Putamen (tissue), 1 donor: ENCODE measurements at places on chromosomes 4 and X.

GRCh38 chrX:136736690-136737089 lies 44.0 kb downstream of the ARHGEF6 start:
- no peak for DNase-seq

DNA sequence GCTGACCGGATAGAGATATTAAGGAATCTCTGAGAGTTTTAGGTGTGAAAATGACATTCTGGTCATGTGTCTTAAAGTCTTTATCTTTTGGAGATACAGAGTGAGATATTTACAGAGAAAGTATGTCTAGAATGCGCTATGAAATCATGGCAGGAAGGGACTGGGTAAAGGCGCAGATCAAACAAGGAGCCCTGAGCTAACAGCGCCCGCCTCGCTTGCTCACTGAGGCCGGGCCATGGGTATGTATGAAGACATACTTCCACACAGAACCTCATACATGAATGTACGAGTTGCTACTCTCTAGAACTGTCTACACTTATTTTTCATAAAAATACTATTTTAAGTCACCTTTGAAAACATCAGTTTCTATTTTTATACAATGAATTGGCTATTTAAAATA lies 20.0 kb downstream of the FAM53A start:
- no peak for DNase-seq

- DNase-seq: no peak
These were observed 16.4 kb upstream of the SRPX start for GRCh38 chrX:38236901-38237615.

DNA sequence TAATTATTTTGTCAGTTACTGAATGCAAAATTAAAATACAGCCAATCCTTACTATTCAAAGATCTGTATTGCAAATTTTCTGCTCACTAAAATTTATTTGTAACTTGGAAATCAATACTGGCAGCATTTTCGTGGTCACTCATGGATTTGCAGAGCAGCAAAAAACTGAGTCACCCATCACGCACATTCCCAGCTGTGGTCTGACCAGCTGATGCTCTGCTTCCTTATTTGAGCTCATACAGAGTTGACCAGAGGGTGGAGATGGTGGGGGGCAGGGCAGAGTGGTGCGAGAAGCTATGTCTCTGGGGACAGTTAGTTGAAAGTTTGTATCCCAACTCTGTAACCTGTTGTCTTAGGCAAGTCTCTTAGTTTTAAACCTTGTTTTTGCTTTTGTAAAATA lies 214.8 kb downstream of the SPCS3 start:
- DNase-seq: no peak

DNA sequence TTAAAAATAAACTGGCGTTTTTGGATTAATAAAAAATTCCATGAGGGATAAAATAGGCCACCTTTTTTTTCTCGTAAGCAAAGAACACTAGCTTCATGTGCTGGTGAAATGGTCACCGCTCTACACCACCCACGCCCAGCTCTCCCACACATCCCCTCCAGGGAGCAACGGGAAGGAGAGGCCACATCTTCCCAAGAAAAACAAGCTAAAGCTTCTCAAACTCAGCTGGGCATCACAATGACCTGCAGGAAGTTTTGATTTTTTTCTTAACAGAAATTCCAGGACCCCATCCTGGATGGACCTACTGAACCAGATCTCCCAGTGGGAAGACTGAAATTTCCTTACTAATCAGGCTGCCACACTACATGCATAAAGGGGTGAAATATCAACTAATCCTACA lies 9.8 kb downstream of the TSPAN5 start:
- no peak for DNase-seq

DNA sequence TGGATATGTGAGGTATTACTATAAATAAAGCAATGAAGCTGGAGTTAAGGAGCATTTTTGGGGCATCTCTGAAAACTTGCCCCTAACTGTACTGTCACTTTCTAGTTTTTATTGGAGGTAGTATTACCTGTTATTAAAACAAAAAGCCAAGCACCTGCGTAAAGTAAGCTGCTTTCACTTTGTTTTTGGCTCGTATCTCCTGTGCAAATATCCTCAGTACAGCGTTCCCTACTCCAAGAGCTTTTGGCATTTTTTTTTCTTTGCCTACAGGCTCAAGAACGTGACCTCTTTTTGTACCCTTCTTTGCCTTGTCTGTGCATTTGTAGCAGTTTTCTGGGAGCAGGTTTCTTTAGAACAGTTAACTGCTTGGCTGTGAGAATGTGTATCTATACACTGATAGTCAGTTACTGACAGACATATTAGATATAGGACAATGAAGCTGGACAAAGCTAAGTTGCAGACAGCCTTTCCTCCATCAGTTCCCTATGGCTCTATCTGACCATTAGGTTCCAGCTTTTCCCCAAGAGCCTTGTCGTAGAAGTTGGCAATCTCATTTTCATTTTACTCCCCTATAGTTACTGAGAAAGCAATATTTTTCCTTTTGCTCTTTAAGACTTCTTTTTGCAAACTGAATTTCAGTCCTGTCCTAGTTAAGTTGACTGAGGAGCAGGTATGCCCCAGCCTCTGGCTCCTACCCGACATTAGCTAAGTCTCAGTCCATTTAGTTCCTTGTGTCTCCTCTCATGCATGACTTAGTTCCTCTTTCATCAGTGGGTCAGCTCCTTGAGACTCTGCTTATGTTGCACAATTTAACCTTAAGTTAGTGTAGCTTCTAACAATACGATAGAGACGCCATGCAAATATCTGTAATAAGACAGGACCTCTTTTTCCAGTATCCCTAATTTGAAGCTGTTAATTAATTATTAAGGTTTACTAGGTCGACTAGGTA lies 71.5 kb upstream of the HPRT1 start:
- DNase-seq: no peak

DNA sequence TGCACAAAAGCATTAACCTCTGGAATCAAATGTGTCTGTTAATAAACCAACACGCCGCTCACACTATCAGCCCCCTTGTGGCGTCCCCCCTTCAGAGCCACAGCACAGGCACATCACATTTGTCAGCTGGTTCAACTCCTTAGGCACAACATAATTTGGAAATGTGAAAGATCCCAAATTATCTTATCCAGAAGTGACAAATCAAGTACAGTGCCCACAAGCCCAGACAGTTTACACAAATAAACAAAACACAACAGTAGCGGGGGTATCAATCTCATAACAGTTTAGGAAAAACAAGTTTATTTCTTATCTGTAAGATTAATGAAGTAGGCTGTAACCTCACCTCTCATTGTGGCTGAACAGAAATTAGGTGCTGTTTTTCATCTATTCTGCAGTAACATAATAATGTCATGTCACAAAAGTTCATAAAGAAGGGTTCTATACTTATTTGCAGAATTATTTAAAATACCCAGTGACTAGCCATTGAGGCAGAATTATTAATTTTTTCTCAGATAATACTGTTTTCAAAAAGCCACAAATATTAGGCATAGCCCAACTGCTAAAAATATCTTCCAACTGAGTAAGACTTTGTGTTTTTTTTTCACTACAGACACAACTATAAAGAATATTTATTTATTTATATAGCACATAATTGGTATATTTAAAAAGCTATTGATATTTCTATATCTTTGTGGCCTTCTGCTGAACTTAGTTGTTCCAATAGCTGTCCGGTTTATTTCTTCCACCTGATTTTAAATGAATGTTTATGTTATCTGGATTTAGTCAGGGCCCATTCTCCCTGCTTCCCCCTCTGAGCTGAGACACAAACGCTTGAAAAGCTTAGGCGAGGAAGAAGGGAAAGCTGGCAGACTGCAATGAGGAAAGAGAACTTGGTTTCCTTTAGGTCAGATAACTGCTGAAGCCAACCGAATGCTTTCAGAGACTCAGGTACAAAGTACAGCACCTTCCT lies 214.7 kb downstream of the QDPR start:
- DNase-seq: no peak

DNA sequence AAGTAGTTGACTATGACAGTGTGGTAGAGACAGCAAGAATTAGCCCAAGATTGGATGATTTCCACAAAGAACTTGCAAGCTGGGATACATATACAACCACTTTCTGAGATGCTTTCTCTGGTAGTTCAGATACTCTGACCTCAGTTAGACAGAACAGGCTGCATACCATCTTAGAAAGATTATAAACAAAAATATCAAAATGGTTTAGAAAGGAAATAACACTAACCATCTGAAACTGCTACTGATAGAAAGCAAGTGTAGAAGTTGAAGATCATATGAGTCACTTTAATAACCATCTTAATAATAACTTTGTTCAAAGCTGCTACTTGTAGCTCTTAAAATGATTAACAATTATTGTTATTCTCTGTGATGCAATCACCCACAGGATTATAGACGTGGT lies 255.4 kb upstream of the TTC29 start:
- DNase-seq: no peak

- no peak for DNase-seq
These were observed 63.8 kb upstream of the ENPP6 start for GRCh38 chr4:184281231-184282139.

DNA sequence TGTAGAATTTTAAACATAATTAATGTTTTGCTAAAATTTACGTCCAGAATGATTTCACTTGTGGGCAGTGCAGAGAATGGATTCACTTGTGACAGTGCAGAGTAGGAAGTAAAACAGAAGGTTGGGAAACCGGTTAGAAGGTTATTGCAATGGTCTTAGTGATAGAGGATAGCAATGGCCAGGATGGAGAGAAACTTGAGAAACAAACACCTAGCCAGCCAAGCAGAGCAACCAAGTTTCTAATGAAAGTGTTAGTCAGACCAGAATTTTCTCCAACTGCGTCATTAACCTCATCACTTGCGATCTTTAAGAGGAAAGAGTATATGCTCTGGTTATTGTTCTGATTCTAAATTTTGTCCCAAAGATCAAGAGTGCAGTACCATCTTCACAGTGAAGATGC lies 50.0 kb upstream of the TBC1D9 start:
- DNase-seq: no peak

- no peak for DNase-seq
These were observed 2138.2 kb downstream of the PCDH7 start for GRCh38 chr4:32858361-32858760.

DNA sequence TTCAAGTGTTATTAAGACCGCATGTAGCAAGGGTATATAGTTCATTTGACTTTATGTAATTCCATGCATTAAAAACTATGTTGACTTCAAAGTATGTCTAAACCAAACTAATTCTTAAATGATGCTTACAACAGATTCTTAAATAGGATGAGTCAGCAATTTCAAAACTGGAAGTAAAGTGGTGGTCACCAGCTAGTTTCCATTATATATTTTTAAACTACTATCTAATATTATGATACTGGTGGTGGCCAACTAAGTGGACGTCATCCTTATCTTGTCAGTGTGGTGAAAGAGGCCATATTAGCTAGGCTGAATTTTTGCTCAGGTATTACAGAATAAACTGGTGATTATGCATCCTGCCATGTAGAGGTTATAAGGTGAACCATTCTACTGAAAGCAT lies 1.2 kb downstream of the IL15 start:
- no peak for DNase-seq

GRCh38 chr4:95546866-95547714 lies 1.7 kb downstream of the UNC5C start:
- peak; percentile 58 for DNase-seq

DNA sequence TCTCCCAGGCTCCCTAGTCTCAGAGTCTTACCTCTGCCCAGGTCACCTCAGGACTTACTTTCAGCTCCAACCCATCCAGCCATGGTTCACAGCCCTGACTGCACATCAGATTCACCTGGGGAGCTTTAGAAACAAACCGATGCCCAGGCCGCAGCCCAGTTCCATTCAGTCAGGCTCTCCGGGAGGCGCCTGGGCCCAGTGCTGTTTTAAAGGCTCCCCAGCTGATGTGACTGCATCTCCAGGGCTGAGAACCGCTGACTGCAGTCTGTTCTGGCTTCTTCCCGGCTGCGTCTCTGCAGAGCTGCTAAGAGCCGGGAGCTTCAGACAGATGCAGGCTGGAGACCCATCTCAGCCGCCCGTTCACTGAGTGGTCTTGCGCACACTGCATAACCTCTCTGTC lies 44.4 kb upstream of the LGI2 start:
- no peak for DNase-seq

- no peak for DNase-seq
These were observed 143.8 kb upstream of the DGKK start for GRCh38 chrX:50614460-50614859.

GRCh38 chrX:20171887-20172286 lies 30.2 kb upstream of the EIF1AX start:
- DNase-seq: no peak

DNA sequence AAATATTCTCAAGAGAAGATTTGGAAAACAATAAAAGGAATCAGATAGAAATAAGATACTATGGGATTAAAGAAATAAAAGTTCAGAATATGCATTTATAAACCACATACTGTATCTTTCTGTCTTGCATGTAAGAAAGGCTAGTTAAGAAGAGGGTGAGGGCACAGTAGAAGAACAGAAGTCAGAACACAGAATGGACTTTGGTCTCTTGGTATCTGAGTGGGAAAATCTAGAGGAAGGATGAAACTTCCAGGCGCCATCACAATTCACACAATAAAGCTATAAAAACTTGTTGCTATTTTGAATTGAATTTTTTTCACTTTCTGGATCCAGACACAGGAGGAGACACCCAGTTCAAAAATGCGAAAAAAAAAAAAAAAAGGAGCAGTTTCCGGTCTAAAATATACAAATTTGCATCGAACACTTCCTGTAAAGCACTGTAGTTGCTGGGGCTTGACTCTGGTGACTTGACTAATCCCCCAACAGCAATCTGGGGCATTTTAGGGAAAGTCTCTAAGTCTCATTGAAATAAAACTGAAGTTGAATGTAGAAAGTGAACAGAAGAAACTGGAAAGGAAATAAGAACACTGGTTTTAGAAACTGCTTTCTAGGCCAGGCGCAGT lies 8.1 kb upstream of the NAAA start:
- DNase-seq: no peak

GRCh38 chr4:163380703-163381102 lies 37.0 kb downstream of the NPY5R start:
- DNase-seq: no peak

GRCh38 chr4:146407669-146408084 lies 114.1 kb downstream of the SLC10A7 start:
- DNase-seq: no peak

- peak; percentile 78 for DNase-seq
These were observed 134.2 kb downstream of the CHIC2 start for GRCh38 chr4:53929955-53930798.

DNA sequence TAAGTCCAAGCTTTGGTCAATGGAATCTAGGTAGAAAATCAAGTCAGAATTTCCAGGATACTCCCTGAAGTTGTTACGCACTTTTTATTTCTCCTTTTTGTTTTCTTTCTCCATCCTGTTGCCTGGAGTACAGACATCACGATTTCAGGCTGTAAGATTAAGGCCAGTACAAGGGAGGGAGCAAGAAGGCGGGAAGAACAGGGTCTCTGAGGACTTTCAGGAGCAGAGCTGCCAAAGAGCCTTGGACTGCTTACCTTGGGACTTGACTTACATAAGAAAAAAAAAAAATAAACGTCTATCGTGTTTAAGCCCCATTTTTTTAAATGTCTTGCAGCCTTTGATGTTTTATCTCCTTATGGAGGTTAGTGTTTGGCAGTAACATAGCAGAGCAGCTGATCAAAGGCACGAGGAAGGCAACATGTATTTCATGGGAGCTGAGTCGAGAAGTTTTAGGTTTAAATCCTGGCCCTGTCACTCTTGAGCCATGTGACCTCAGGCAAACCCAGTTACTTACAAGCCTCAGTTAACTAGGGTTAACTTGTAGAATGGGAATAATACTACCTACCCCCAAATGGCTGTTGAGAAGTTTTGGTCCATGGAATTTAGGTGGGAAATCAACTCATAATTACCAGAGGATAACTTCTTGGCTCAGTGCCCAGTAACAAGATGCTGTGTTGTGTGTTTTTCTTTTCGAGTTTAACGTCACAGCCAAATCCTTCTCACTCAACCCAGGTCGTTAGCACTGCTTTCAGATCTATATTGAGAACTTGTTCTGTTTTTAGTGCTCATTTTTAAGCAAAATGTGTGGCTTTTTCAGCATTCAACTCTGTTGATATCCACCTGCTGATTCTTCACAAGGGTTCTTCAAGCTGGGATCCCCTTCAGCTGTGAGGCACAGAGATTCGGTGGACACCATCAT lies 106.8 kb downstream of the CLNK start:
- DNase-seq: no peak
